Activated CD8-positive, alpha-beta memory T cell treated with anti-CD3 and anti-CD28 coated beads for 4 hours (primary cell): ENCODE measurements at places on chromosomes 1 and 21.

DNA sequence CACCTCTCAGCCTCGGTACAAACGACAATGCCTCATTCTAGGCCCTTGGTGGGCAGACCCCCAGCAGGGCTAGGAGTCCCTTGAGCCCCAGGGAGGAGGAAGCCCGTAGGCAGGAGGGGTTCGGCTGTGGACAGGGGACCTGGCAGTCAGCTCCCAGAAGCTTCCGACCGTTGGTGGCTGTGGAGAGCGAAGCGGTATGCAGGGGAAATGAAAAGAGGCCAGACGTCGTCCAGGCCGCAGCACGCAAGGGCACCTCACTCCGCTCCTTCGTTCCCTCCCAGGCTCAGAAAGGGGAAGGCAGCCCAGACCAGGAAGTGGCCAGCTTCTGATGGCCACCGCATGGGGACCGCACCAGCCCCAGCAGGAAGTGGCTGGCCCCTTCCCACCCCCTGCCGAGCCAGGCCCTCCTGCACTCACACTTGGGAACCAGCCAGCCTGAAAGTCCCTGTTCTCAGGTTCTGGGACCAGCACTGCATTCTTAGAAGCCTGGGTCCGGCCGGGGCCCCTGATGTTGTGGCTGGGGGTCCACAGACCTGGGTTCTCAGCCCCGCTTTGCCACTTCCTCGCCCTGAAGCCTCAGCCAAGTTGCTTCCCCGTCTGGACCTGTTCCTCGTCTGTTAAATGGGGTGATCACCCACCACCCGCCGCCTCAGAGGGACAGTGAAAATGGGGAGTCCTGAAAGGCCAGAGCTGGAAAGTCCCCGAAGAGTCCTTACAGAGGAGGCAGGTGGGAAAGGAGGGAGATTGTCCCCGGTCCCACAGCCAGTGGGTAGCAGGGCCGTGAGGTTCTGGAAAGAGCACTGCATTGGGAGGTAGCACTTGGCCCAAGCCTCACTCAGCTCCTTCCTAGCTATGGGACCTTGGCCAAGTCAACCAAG is 104.0 kb upstream of the RUNX3 start:
- no peak for DNase-seq

DNA sequence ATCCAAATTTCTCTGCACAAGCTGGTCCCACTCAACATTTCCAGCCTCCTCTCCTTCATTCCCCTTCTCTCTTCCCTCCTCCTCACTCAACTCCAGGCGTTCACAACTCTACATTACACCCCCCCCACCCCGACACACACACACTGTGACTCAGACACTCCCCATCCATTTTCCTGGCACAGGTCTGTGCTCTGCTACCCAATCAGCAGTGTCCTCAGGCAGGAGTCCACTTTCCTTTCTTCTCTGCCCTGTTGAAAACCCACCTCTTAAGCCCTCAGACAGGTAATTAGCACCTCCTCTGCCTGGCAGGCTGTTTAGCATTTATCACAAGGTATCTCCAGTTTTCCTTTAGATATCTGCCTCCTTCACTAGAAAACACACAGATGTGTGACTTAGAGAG is 8.8 kb upstream of the LMX1A start:
- no peak for DNase-seq

GRCh38 chr1:155082301-155083051 is 3.8 kb downstream of the EFNA3 start:
- DNase-seq, result no peak

DNA sequence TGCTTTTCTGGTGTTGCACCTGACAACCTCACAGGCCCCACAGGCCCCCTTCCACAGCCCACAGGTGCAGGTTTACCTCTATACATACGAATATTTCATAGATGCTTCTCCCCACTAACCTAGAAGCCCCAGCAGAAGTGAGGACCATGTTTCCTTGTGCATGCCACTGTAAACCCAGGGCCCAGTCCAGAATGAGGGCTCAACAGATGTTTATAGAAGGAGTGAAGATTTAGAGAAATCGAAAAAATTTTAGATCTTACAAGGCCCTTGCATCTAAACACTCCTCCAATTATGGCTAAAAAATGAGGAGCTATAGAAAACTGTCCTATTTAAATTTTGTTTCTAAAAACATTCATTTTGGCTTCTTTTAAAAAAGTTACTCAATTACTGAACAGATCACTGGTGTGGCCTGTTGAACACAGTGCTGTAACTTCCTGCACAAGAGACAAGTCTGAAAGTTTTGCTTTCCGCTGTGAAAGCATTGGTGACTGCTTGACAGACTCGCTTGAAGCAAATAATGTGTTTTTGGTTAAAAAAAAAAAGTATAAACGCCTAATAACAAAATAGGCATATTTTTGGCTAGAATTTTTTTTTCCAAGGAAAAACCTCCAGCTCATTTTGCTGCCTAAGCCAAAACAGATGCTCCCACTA is 1.2 kb downstream of the ABCB10 start:
- no peak for DNase-seq

DNA sequence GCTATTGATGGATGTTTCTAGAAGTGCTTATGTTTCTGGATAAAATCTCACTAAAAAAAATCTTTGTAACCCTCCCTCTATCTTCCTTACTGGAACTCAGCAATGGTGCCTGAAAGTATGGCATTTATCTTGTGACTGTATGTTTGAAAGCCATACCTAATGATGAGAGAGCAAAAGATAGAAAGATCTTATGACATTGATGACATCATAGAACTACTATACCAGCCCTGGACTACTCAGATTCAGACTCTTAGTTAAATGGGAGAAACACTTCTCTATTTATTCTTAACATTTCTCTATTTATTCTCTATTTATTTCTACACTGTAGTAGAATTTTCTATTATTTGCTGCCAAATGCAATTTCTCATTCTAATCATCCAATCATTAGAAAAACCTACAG is 32.7 kb upstream of the SYCP1 start:
- no peak for DNase-seq

GRCh38 chr1:40783001-40783905 is at the start of gene KCNQ4:
KCNQ4 (plus strand) TSS chr1:40783787; CDS start chr1:40784094, 307 bp downstream.
- no peak for DNase-seq
